ENCODE measurements at places on chromosomes 2 and 18.

- no peak for DNase-seq
Measured at GRCh38 chr2:147147802-147148201, 697.0 kb upstream of the ACVR2A start.

GRCh38 chr18:34890486-34891085 is 150.6 kb upstream of the MAPRE2 start:
- no peak for DNase-seq

GRCh38 chr2:45131587-45131986 is 122.3 kb upstream of the SIX2 start:
- DNase-seq: no peak

DNA sequence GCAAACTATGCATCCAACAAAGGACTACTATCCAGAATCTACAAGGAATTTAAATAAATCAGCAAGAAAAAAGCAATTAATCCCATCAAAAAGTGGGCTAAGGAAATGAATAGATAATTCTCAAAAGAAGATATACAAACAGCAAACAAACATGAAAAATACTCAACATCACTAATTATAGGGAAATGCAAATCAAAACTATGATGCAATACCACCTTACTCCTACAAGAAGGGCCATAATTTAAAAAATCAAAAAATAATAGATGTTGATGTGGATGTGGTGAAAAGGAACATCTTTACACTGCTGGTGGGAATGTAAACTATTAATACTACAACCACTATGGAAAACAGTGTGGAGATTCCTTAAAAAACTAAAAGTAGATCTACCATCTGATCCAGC is 164.7 kb downstream of the ZBTB7C start:
- no peak for DNase-seq

- no peak for DNase-seq
Measured at GRCh38 chr2:177179227-177179626, 33.4 kb upstream of the HNRNPA3 start.

- DNase-seq: no peak
Measured at GRCh38 chr2:11726384-11726783, 20.0 kb upstream of the LPIN1 start.

DNA sequence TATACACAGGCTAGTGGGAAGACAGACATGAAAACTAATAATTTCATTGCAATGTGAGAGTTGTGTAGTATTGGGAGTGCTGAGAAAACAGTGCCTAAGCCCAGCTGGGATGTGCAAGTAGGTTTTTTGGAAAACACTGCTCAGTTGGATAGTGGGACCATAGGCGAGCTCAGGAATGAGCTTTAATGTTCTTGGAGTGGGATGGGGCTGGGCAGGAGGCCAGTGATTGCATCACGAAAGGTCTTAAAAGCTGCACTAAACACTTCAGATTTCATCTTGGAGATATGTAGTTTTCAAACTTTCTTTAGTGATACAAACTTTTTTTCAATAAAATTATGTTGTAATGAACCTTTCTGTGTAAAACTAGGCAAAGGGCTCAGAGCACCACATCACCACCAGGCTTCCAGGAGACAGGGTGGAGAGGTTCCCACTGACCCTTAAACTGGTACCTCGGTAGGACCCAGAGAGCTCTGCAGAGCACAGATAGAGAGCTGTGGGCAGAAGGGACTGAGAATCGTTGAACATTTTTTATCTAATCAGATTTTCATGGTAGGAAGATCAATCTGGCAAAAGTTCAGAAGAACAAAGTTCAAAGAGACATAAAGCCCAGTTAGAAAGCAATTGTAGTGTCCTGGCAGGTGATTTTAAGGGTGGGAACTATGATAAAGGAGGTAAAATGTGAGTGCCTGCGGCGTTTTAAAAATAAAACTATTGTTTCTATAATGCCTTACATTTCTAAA is 176.2 kb downstream of the TRABD2A start:
- no peak for DNase-seq

GRCh38 chr18:24609254-24609653 is 148.8 kb downstream of the HRH4 start:
- DNase-seq: no peak

GRCh38 chr18:12786669-12787068 is 83.8 kb downstream of the PSMG2 start:
- DNase-seq: no peak

DNA sequence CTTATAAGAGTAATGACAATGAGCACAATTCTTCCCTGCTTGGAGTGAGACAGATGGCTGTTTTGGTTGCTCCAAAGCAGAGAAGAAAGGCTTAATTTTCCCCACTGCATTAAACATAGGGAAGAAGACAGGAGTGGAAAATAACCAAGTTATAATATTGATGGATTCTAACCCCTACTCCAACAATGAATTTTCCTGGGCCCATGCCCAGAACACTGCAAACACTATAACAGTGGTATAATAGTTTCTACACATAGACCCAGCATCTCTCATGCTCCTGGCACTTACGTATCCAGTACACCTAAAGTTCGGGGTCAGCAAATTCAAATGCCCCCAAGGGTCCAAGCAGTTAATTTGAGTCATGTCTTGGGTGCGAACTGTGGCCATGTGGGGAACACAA is 613.4 kb downstream of the PLCL1 start:
- DNase-seq: no peak

- DNase-seq: no peak
Measured at GRCh38 chr18:27164905-27165304, 20.2 kb downstream of the CHST9 start.

DNA sequence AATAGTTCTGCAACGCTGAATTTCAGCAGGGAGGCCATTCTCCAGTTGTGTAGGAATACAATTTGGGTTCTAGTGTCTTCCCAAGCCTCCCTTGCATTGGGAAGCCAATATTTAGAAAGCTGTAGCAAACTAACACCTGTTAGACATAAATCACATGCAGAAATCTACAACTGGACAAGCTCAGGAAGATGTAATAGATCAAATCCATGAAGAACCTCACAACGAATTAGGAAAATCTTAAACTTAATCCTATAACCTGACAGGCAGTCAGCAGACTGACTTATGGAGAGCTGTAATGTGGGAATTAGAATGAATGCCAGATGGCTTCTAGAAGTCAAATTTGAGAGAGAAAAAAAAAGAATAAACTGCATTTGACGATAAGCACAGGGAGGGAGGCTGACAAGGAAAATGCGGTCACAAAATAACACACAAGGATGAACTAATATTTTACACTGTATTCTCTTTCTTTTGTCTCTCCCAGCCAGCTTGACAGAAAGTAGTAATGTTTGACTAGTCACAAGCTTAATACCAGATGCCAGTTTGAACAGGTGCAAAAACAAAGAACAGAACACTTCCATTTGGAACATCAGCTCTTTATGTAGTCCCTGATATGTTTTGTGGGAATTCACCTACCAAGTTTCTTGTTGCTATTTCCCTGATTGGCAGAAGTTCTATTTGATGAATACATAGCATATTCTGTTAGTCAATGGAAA is 50.8 kb upstream of the FANCL start:
- no peak for DNase-seq

GRCh38 chr2:163617517-163617916 is 118.3 kb downstream of the FIGN start:
- DNase-seq: no peak

GRCh38 chr2:28745876-28746275 is 5.8 kb upstream of the PPP1CB start:
- no peak for DNase-seq

DNA sequence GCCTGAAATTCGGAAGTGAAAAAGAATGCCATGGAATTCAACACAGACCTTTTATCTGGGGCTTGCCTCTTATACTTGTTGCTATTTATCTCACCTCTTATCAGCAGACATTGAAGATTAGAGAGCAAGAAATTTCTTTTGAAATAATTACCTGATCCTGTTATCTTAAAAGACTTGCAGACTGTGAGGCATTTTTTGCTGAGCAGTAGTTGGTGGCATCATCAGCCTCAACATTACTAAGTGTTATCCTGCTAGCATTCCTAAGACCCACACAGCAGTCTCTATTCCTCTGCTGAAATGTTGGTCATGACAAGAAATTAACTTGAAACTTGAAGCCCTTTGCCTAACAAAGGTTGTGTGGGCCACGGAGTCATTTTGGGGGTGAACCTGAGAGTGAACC is 186.5 kb downstream of the TRIB2 start:
- no peak for DNase-seq

DNA sequence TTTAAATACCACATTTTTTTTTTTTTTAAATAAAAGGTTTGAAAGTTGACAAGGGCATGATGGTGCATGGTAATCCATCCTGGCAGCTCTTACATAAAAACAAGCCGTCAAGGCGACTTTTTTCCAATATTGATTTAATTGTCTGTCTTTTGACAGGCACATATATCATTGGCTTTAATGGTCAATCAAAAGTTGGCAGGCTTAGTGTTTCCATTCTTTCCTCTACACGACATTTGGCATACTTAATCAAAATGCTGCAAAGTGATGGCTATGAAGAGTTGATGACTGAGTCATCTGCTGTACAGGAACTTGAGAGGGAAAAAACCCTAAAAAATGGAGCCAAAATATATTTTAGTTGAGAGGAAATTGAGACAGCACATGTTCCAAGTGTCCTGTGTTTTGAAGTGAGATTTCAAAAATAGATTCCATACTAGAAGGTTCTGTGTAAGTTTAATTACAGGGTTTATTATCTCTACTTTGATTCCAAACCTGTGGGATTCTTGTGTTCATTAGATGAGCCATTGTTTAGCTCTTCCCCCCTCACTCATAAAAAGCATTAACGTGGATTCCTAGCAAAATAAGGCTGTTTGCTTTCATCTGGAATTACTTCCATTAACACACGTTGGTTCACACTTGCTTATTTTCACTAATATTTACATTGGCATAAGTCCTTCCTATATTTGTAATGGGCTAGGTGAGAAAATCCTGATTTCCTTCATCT is 3.2 kb downstream of the TSHZ1 start:
- no peak for DNase-seq
